ENCODE measurements at places on chromosomes 3 and 15. TPM values are rescaled to one million over a fixed set of nuclear protein-coding genes. Genes with fewer than 3 reads are reported as not detected.

DNA sequence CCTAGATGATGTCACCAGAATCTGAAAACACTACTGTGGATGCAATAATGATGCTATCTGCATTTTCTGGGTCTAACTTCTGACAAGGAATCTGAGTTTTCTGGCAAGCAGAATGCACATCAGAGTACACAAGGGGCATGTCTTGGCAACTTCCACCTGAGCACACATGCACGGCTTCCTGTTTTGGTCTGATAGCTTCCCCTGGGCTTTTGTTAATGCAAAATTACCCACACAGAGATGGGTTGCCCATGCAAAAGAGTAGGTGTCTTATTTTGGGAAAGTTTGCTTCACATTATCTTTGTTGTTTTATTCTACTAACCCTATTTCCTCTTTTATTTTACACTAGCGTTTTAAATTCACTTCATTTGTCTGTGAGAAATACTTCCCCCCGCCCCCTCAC is 74.2 kb upstream of the SATB1 start:
- DNase-seq = no peak
- H3K36me3 ChIP-seq = no peaks in the 10 kb centered on the region
- no peak overlapping the region for H3K4me3 ChIP-seq
- H3K27ac ChIP-seq = no peak overlapping the region
- H3K4me1 ChIP-seq = no peaks in the 10 kb centered on the region

- DNase-seq = no peak
- H3K36me3 ChIP-seq = no peaks in the 10 kb centered on the region
- H3K27ac ChIP-seq = no peak overlapping the region
- H3K4me1 ChIP-seq = no peaks in the 10 kb centered on the region
- no peak overlapping the region for H3K4me3 ChIP-seq
- no peaks in the 10 kb centered on the region for H3K27me3 ChIP-seq
These were observed 206.6 kb downstream of the TLE3 start for GRCh38 chr15:69891070-69891536.

MAGEL2 gene
- total RNA-seq = not detected

GPR87 gene
- total RNA-seq = not detected

DNA sequence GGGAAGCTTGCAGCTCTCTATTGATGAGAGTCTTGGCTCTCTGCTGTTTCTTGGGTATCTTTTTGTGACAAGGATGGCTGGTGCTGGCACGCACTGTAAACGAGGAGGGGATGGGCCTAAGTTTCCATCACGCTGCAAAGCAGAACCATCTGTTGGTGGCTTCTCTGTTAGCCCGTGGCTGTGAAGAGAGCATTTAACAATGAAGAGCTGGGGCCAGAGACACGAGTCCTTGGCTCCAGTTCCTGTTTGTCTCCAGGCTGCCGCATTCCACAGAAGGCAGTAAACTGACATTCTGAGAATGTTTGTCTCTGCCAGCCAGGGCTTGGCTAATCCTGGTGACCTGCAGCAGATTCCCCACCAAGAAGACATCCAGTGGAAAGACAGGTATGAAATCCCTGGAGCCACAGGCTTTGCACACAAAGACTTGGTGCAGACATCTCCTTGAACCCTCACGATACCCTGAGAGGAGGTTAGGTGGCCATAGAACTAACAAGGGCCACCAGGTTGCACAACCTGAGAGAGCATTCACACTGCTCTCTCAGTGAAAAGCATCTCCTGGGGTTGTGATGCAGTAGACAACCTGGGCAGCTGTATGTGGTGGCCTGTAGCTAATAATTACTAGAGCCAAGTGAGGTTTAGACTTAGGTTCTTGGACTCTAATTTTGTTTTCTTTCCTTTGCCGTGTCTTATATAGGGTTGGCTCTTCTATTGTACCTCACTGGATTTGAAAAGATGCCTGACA is 130.9 kb downstream of the ASB7 start:
- no peaks in the 10 kb centered on the region for H3K4me1 ChIP-seq
- H3K4me3 ChIP-seq = no peak overlapping the region
- no peak for DNase-seq
- no peaks in the 10 kb centered on the region for H3K27me3 ChIP-seq
- no peaks in the 10 kb centered on the region for H3K36me3 ChIP-seq
- H3K27ac ChIP-seq = no peak overlapping the region

GRCh38 chr3:58251631-58252035 is 14.0 kb downstream of the ABHD6 start:
- DNase-seq = no peak
- H3K36me3 ChIP-seq = no peaks in the 10 kb centered on the region
- no peak overlapping the region for H3K27ac ChIP-seq
- no peaks in the 10 kb centered on the region for H3K27me3 ChIP-seq

DNA sequence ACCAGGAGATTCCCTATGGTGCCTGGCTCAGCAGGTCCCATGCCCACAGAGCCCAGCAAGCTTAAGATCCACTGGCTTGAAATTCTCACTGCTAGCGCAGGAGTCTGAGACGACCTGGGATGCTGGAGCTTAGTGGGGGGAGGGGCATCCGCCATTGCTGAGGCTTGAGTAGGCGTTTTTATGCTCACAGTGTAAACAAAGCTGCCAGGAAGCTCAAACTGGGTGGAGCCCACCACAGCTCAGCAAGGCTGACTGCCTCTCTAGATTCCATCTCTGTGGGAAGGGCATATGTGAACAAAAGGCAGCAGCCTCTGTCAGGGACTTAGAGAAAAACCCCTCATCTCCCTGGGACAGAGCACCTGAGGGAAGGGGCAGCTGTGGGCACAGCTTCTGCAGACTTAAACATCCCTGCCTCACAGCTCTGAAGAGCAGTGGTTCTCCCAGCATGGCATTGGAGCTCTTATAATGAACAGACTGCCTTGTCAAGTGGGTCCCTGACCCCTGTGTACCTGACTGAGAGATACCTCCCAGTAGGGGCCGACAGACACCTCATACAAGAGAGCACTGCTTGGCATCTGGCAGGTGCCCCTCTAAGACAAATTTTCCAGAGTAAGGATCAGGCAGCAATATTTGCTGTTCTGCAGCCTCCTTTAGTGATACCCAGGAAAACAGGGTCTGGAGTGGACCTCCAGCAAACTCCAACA is 231.5 kb upstream of the SETMAR start:
- no peaks in the 10 kb centered on the region for H3K27me3 ChIP-seq
- H3K4me3 ChIP-seq = no peak overlapping the region

SV2B gene
- total RNA-seq = not detected

GRCh38 chr15:71599418-71600151 is 210.8 kb upstream of the NR2E3 start:
- H3K4me3 ChIP-seq = no peak overlapping the region
- H3K27me3 ChIP-seq = no peaks in the 10 kb centered on the region
- H3K27ac ChIP-seq = no peak overlapping the region
- no peaks in the 10 kb centered on the region for H3K4me1 ChIP-seq

DNA sequence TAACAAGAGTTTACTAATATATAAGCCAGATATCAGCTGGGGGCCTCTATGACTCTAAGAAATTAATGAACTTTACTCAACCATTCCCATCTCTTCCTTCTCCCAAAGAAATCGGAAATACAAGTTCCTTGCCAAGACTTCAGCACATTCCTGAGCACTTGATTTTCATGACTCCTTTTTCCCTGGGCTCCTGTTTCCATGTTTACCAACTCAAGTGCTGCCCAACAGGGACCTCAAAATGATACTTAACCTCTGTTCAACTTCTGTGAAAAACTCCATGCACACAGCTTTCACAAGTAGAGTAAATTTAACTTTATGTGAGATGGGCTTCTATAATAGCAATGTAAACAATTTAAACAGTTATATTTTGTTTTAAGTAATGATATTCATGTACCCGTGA is 315.8 kb upstream of the CDIN1 start:
- no peak overlapping the region for H3K4me3 ChIP-seq
- H3K4me1 ChIP-seq = no peaks in the 10 kb centered on the region
- H3K36me3 ChIP-seq = no peaks in the 10 kb centered on the region
- no peaks in the 10 kb centered on the region for H3K27me3 ChIP-seq

CLDN16 gene
- not detected for total RNA-seq

- no peak overlapping the region for H3K27ac ChIP-seq
- H3K4me3 ChIP-seq = no peak overlapping the region
- H3K36me3 ChIP-seq = no peaks in the 10 kb centered on the region
- H3K4me1 ChIP-seq = no peaks in the 10 kb centered on the region
- DNase-seq = no peak
These were observed 134.9 kb downstream of the GAP43 start for GRCh38 chr3:115758076-115758763.

ATP2C1 gene
- 79.5 TPM for total RNA-seq

PFN2 gene
- total RNA-seq = 124 TPM

- no peaks in the 10 kb centered on the region for H3K36me3 ChIP-seq
- H3K4me1 ChIP-seq = peaks cover 18% of the 10 kb centered on the region
- no peak overlapping the region for H3K27ac ChIP-seq
These were observed 2.4 kb upstream of the SEC62 start for GRCh38 chr3:169964176-169964575.
